ENCODE measurements at places on chromosomes 16 and 17.
A peak's percentile ranks its signal among the peaks of the same experiment; 100 is the strongest.

- DNase-seq = peak; percentile 87
These were observed 421 bp upstream of the DLX4 start for GRCh38 chr17:49968405-49969133.

GRCh38 chr17:41160648-41161047 is at the start of gene KRTAP4-4:
TSS of gene KRTAP4-4 (minus strand) at chr17:41160748. CDS start at chr17:41160691, 57 bp downstream.
- DNase-seq = no peak

DNA sequence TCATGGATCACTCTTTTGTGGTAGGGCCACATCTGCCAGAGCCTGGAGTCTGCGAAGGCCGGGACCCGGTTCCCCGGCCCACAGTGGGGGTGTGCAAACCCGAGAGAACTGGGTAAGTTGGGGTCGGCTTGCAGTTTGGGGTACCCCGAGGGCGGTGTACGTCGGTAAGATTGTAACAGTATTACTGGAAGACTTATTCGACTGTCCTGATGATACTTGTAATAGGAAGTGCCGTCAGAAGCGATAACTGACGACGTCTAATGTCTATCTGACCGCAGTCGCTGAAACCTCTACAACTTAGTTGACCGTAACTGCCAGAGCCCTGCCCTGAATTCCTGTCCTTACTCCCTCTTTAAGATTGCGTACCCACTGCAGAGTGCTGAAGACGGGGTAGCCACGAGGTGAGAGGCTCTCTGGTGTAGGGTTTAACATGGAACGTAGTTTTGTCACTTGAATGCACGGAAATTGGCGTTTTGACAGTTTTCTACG is 24.0 kb downstream of the TRPV2 start:
- peak; percentile 37 for DNase-seq

- DNase-seq = no peak
These were observed 28.9 kb downstream of the OR1D5 start for GRCh38 chr17:3034578-3034920.

DNA sequence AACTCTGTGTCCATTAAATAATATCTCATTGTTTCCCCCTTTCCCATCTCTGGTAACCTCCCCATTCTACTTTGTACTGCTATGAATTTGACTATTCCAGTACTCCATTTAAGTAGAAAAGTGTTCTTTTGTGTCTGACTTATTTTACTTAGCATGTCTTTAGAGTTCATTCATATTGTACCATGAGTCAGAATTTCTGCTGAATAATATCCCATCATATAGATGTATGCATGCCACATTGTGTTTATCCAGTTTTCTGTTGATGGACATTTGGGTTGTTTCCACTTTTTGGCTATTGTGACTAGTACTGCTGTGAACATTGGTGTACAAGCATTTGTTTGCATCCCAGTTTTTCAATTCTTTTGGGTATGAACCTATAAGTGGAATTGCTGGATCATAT is 6.0 kb downstream of the PPM1D start:
- no peak for DNase-seq

DNA sequence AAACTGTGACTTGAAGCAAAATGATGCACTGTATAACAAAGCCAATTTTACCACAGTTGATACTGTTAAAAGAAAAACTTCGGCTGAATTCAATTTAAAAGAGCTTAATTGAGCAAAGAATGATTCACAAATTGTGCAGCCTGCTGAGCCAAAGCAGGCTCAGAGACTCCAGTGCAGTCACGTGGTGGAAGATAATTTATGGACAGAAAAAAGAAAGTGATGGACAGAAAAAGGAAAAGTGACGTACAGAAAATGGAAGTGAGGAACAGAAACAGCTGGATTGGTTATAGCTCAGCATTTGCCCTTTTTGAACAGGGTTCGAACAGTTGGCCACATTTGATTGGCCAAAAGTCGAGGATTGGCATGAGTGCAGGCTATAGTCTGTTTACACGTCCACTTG is 25.7 kb downstream of the ZSWIM7 start:
- no peak for DNase-seq

GRCh38 chr16:87064731-87065445 is 252.3 kb downstream of the C16orf95 start:
- no peak for DNase-seq

DNA sequence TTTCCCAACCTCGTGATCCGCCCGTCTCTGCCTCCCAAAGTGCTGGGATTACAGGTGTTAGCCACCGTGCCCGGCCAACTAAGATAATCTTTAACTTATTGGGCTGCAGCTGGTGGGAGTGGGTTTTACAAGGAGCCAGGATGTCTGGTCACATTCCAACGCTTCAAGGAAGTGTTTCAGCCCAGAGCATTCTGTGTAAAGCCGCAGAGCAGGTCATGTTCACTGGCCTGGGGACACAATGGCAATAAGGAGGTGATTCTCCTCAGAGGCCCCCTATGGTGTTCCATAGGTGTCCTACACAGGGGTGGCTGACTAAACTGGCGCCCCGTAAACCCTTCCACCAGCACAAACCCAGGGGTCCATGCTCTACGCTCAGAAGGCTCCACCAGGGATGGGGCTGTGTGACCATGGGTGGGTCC is 1.2 kb downstream of the QPRT start:
- no peak for DNase-seq

GRCh38 chr16:8727857-8728618 is 53.6 kb downstream of the ABAT start:
- no peak for DNase-seq

DNA sequence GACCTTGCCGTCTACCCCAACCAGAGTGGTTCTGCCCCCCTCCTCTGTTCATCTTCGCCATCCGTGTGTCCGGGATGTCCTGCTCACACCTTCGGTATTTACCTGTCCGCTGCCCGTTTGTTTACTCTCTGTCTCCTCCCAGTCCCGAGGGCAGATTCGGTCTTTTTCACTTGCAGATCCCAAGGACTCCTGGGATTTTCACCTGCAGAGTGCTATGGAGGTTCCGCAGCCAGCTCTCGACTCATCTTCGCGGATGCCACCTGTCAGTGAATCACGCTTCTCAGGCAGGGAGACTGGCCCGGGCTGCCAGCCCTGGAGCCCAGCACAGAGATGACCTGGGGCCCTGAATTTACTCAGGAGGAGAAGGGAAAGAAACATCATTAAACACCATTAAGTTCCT is 8.1 kb downstream of the CRISPLD2 start:
- no peak for DNase-seq

DNA sequence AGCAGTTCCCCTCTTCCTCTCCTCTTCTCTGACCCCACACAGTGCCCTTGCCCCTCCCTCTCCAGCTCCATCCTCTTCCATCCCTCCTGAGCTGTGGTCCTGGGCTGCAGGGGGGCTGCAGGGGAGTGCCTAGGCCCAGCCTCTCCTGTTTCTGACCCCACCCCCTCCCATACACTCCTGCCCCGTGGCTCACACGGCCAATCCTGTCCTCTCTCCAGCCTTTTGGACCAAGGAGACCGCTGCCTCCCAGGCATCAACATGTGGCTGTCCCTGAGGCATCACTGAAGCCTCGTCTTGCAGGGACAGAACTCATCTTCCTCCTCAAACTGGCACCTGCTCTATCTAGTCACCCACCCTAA is 6.7 kb downstream of the CLUH start:
- DNase-seq = no peak

GRCh38 chr17:16040710-16041251 is 41.2 kb downstream of the TTC19 start:
- peak; percentile 77 for DNase-seq

DNA sequence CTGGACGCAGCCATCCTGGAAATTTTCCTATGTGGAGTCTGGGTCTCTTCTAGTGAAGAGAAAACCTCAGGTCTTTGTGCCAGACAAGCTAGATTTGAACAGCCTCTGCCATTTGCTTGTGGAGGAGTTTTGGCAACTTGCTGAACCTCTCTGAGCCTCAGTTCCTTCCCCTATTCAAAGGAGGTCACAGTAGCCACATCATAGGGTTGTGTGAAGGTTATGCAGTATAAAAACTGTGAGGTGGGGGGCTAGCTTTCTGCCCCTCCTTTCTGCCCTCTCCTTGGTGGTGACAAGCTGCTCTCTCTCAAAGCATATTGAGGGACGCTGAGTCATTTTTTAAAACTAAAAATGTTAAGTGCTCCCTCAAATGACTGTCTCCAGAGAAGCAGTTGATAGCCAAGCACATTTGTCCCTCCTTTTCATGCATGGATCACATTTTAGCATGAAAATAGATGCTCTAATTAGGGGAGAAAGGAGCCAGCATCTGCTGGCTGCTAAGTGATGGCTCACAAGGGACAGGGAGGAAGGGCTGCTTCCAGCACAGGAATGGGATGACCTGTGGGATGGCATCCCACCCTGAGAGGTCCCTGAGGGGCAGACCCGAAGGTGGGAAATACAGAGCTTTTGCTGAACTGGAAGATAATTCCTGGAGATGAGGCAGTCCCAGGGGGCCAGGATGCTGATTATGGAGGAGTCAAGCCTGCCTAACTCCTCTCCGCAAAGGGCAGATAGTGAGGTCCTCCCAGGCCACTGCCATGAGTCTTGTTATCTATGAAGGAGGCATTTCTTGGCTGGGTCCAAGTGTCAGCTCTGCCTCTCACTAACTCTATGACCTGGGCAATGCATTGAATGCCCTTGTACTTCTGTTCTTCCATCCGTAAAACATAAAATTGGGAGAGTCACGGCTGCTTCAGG is 218.8 kb downstream of the RAB11FIP4 start:
- no peak for DNase-seq

DNA sequence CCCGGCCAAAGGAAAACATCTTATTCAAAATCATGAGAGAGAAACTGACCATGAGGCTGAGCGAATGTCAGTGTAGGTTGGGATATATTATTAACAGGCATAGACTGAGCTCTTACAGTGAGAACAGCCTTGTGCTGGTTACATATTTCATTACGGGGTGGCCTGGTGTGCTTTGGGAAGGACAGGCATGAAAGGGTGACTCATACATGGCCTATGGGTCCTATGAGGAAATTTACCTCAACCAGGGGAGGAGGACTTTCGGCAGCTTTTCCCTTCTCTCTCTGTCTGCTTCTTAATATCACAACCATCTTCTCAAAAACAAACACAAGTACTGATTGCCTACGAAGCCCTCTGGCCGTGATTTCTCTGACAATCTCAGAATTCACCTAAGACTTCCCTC is 579.1 kb downstream of the CDH13 start:
- DNase-seq = no peak

DNA sequence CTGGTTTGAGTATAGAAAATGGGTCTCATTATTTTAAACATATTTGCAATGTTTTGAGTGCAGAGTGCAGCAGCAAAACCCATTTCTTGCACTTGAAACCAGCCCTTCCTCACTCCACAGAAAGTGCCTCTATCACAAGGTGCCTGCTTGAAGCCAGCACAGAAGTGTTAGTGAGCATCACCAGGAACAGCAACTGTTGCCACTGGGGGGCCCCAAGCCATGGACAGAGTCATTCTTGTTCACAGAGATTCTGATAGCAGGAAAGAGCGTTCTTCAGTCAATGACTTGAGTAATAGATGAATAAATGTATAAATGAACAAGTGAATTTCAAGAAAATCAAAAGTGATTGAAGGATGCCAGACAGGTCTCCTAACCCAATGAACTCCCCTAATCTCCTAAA is 45.6 kb downstream of the CHD9NB start:
- no peak for DNase-seq

- DNase-seq = no peak
These were observed 17.6 kb downstream of the DRC3 start for GRCh38 chr17:17990282-17990681.

DNA sequence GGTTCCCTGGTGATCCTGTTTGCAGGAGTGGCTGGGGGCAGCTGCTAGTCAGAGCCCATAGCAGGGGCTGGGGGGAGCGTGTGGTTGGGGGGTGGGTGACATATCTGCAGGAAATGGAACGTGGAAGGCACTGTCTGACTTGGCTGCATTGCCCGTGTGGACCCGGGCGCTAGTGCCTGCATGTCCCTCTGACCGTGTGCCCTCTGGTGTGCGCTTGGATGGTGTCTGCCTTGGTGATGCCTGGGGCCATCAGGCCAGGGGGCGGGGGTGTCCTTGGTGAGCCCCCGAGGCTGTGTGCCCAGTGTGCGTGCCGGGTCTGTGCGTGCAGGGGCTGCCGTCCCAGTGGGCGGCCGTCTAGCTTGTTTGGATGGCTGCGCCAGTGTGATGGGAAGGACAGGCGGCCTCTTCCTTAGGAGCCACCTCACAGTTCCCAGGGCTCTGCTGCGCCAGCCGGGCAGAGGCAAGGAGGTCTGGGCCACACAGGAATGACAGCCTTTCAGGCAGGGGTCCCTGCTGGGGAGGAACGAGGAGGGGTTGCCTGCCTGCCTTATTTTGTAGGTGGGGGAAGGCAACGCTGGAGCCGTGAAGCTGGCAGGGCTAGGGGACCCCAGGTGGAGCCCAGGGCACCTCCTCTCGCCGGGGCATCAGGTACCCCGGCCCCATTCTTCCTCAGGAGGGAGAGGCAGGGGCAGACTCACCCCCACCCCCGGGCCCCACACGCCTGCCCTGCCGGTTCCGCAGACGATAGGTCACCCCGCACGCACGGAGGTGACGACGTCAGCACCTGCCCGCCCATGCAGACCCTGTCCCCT is 693 bp downstream of the NDRG4 start:
- DNase-seq = no peak

DNA sequence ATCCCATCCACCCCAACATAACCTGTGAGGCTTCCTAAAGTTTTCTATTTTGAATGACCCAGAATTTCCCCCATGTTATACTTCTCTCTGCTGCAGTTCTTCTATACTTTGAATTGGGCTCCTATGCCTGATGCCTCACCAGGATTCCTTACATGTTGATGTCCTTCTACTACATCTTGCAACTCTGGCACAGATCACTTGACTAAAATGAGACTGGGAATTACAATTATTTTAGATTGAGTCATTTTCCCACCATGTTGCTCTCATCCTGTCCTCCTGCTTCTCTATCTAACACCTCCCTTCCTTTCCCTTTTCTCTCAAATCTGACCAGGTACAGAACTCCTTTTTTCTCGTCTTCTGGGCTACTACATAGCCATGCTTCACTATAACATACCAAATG is 314.0 kb upstream of the KCNJ16 start:
- no peak for DNase-seq

DNA sequence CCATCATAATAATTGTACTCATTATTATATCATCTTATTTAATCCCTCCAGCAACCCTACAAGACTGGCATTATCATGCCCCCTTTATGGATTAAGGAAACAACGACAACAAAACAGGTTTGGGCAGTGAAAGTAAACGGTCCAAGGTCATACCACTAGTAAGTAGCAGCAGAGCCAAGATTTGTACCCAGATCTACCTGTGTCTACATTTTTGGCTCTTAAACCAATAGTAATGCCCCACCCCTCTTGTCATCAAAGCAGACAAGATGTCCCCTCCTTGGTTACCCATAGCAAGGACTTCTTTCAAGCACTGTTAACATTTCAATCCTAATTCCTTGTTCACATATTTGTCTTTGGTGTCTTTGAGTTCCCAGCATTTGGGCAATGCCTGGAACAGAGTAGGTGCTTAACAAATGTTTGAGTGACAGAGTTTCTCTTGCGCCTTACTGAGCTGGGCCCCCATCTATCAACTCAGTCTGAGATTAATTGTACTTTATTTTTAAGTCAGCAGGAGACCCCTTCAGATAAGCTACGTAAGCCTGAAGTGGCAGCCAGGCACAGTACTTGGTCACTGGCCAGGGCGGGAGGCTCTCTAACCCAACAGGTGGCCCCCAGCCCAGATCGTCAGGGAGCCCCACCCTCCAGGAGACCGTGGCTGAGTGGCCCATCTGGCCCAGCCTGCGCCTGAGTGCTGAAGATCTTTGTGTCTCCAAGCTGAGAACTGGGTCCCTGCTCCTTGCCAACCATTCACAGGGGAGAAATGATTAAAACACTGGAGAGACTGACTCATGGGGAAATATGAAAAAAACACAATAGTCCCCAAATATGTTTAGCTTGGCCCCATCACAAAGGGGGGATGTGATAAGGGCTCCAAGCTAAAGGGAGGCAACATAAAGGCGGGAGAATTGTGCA is 75.8 kb downstream of the AXIN2 start:
- DNase-seq = peak; percentile 35

All from GM03348 (cell line).